IPS-NIHi11 (cell line): ENCODE measurements at places on chromosomes 7 and 10.

- DNase-seq = no peak
Observed at GRCh38 chr10:12849319-12850181, 152.0 kb downstream of the CCDC3 start.

GRCh38 chr7:29162577-29162976, 16.2 kb upstream of the CPVL start:
- no peak for DNase-seq

DNA sequence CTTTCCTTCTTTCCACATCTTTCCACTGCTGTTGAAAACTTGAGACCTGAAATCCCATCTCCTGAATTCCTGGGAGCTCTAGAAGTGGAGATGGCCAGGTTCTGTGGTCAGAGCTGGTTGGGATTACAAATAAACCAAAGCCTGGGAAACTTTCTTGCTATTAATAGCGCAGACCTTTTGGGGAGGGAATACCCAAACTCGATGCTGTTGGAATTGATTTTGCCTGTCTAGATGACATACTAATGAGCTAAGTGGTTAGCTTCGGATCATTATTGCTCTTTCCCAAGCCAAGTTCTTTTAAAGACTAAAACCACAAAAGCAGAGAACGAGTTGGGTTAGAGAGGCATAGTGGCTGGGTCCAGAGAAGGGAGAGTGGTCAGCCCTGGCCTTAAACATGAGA, 76.6 kb downstream of the TCF7L2 start:
- no peak for DNase-seq

DNA sequence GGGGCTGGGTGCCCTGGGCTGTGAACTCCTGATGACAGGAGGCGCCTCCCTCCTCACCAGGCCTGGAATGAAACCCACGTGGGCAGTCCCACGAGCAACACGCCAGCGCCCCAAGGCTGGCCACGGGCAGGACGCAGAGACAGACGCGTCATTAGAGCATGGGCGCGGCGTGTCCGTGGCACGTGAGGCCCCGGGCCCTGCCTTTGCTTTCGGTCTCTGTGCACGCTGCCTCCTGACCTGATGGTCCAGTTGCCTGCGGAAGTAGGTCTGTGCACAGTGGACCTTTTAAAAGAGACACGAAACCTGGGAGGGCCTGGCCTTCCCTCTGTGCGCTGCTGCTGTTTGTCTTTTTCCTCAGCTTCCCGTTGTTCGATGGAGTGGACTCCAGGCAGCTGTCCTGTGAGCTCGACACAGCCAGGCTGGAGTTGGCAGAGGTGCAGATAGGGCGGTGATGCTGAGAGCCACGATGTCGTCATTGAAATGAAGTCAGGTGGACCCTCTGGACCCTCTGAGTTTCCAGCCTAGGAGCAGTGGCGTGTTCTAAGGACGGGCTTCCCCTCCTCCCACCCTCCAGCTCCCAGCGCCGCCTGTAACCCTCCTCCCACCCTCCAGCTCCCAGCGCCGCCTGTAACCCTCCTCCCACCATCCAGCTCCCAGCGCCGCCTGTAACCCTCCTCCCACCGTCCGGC, 40.1 kb upstream of the CFAP46 start:
- no peak for DNase-seq

DNA sequence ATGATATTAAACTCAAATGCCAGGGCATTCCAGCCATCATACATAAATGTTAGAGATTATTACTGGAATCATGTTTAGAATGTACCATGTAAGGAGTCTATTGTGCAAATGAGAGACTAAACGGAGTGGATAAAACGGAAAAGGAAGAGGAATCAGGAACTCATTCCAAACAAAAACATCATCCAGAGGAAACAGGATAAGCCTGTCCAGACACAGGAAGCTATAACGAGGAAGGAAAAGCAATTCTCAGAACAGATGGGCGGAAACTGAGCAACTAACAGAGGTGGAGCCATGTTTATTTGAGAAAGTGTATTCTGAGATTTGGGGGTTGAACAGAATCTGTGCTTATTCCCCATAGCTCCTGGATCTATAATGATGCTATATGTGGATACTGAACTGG, 52.3 kb upstream of the TRIM24 start:
- DNase-seq = no peak

DNA sequence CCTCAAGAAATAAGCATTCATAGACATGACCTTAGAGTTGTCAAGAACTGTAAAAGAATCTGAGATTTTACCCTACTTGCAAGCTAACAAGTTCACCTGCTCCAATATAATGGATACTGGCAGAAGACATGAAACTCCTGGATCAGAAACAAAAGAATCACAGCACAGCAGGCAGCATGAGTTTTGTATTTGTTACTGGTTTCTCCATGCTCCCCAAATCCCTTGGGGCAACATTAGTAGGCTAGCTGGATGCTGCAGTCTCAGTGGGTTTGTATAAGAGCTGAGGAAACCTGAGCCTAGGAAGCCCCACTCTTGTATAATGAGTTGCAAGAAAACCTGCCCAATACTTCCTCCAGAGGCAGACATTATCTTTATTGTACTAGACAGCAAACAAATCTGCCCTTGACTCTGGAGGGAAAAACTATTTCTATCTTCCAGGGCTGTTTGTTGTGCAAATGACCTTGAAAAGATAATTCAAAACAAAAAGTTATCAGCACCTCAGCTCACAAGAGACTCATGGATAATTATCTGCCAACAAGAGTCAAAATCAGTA, 64.8 kb downstream of the ABLIM1 start:
- DNase-seq = no peak

GRCh38 chr10:77490534-77491314, 146.9 kb downstream of the KCNMA1 start:
- no peak for DNase-seq

- no peak for DNase-seq
Observed at GRCh38 chr7:155355745-155356144, 58.1 kb downstream of the INSIG1 start.

- DNase-seq = no peak
Observed at GRCh38 chr10:107894516-107894915, 730.0 kb upstream of the SORCS1 start.

GRCh38 chr7:135685306-135686084, 23.2 kb downstream of the STMP1 start:
- DNase-seq = no peak

DNA sequence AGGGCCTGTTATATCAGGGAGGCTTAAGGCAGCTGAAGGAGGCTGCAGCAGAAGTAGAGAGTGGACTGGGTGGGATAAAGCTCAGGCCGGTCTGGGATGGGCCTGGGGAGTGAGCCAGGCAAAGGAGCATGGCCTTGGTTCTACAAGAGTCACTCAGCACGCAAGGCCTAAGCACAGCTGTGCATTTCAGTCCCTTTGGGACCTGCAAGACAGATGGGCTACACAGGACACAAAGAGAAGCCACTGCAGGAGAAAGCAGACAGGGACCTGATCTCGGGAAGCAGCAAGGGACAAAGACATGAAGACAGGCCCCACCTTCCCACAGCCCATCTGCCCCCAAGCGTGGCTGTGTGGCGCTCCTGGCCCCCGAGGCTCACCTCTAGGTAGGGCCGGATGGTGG, 29.4 kb downstream of the RRP12 start:
- DNase-seq = no peak

- no peak for DNase-seq
Observed at GRCh38 chr10:97328646-97329453, 5.7 kb downstream of the FRAT2 start.

DNA sequence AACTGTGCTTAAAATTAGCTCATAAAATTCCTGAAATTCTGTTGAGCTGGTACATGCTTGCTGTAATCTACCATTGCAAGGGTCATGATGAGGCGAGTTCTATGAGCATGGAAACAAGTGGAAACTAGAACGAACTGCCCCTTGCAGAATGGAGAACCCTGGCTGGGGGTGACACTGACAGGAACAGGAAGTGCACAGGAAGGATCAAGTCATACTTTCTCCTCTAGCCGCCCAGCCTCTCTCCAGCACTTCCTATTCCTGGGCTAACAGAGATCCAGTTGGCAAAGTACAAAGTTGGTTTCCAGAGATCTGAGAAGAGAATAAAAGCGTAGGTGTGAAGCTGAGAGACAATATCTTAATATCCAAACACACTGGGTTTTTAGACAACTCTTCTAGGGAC, 414.2 kb upstream of the PODXL start:
- DNase-seq = no peak

DNA sequence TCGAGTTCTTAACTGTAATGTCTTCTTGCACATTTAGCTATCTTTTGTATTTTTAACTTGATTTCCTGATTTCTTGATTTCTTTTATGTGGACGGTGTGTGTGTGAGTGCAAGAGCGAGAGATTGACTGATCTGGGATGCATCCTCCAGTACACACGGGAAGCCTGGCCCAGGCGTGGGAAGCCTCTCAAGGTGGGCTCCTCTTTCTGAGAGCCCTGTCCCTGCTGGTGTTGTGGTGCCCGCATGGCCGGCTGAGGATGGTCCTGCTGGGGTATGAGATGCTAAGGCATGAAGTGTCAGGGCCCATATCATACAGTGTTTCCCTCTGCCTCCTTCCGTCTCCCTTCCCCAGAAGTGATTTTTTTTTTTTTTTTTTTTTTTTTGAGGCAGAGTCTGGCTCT, 130.8 kb upstream of the TCERG1L start:
- no peak for DNase-seq

GRCh38 chr7:135260470-135260869, 26.8 kb downstream of the STRA8 start:
- DNase-seq = no peak

DNA sequence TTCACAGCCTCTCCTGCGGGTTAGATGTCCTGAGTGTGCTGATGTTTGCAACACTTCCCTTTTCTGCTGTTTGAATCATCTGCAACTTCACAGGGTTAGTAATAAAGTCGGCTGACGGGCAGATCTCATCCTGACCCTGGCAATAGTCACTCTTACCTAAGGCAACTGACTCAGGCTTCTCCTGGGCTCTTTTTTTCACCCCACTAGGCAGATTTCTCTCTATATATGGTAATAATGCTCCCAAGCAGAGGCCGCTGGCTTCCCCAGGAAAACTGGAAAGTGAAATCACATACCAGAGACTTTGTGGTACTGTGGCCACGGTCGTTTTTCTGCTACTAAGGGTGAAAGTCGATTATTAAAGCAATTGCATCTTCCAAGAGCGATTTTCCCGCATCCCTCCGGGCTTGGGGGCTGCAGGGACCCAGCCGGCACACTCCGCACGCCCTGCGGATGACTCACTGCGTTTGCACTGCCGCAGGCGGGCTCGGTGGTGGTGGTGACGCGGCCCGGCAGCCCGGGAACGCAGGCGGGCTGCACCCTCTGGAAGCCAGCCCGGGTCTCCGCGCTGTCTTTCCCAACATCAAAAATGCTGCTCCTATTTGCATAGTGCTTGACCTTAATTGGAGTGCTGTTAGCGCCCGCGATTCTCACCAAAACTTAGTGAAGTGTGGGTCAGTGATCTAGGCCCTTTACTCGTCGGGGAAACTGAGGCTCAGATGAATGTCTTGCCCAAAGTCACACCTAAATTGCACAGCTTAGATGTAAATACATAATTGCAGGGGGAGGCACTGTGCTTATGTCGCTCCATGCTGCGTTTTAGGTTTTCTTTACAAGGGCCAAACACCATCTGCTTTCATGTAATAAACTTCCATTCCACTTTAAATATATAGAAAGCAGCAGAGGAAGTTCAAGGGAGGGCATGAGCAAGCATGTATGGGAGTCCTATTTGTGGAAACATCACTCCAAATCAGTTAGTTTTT, 47.6 kb upstream of the ITGB1 start:
- peak; percentile 83 for DNase-seq

- no peak for DNase-seq
Observed at GRCh38 chr7:91491868-91492267, 227.6 kb downstream of the FZD1 start.

- DNase-seq = no peak
Observed at GRCh38 chr10:124084708-124085107, 8.7 kb downstream of the CHST15 start.

GRCh38 chr7:204326-204725, 12.0 kb downstream of the FAM20C start:
- DNase-seq = no peak

DNA sequence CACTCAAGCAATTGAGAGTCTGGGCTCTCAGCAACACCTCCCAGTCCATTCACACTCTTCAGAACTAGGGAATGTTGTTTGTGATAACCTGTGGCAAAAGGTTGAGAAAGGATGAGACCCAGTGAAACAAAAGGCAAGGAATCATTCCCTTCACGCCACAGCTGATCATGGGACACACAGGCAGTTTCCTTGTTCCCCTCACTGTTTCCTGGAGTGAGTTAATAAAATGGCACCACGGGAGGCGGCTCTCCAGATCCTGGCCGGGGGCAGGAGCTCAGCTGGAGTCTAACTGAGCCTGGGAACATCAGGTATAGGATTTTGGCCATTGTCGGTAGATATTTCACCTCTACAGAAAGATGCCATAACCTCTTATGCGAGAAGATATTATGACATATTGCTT, 107.3 kb upstream of the FAM171A1 start:
- no peak for DNase-seq
